ENCODE measurements at places on chromosomes 3 and 15. TPM values are rescaled to one million over a fixed set of nuclear protein-coding genes. Genes with fewer than 3 reads are reported as not detected.

GRCh38 chr3:139308560-139308959 is 35.3 kb upstream of the MRPS22 start:
- DNase-seq = no peak

- DNase-seq = no peak
Observed at GRCh38 chr15:48616216-48616615, 29.3 kb downstream of the FBN1 start.

DNA sequence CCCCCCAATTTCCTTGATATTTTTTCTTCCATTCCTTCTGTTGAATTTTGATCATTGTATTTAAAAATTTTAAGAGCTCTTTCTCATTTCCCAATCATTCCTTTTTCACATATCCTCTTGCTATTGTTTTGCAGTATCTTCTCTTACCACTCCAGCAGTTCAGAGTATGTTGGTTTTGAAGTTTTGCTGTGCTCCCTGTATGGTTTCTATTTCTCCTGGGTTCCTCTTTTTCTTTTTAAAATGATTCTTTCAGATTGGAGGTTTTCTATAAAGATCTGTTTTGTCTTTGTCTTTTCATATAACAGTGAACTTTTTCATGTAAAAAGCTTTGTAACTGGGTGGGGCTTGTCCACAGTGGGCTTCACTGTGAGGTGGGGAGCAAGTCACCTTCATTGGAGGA is 12.8 kb downstream of the USP3 start:
- DNase-seq = peak; percentile 55

DNA sequence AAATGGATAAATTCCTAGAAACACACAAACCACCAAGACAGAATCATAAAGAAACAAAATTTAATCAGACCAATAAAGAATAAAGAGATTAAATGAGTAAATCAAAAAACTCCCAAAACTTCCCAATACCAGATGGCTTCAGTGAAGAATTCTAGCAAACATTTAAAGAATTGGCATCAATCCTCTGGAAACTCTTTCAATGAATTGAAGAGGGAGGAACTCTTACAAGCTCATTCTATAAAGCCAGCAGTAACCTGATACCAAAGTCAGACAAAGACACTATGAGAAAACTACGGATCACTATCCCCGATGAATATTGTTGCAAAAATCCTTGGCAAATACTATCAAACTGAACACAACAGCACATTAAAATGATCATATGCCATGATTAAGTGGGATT is 81.9 kb upstream of the SLCO2A1 start:
- DNase-seq = no peak

DNA sequence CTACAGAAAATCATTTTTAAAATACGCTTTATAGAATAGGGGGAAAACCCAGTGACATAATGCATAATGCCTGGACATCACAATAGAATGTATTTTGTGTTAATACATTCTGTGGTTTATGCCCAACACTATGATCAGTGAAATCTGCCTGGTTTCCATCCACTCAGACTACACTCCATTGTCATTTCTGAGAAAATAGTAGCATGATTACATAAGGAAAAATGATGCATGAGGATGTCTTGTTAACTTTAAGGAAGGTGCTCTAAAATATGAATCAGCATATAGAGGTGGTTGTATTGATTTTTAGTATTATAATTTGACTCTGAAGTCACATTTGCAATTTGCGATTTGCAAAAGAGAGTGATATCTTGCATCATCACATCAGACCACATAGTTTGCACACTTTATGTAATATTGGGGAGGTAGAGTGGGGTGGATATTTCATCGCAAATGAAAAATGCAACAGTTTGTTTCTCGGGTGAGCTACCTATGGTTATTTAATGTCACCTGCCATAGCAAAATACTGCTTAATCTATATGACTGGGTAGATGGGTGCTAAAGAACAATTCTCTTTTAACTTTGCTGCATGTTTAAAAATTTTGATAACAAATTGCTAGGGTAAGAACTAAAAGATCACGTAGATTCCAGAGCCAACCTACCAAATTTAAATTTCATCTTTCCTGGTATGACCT is 403.9 kb downstream of the IL5RA start:
- DNase-seq = no peak

- no peak for DNase-seq
Observed at GRCh38 chr3:143410259-143410658, 290.7 kb downstream of the CHST2 start.

DNA sequence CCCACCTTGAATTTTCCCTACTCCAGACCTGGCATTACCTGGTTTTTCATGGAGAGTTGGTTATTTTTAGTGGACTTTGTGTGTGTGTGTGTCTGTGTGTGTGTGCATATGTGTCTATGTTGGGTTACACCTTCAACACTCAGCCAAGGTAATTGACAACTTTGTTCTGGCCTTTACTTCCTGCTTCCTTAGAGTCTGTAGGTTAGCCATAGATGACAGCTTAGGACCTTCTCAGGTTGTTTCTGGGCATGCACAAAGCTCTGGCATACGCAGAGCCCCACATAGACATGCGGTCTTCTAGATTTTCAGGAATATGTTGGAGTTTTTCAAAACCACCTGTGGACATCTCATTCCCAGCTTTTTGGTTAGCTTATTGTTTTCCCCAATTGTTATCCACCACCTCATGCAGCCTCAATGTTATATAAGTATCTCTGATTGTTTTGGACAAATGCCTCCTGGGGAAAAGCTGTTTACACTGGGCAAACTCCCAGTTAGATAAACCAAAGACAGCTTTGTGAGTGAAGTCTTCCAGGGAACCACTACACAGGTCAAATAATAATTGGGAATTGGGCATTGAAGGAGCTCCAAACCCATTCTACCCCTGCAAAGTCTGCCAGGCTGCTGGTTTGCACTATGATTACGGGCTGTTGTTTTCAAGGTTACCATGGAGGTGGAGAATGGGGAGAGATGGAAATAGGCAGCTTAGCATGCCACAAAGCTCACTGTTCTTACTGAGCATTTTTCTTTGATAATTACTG is 201.2 kb downstream of the ADAMTSL3 start:
- no peak for DNase-seq

- no peak for DNase-seq
Observed at GRCh38 chr15:96720656-96721055, 390.2 kb downstream of the NR2F2 start.

GRCh38 chr15:63041974-63042876 is at the start of gene TPM1:
TSS of gene TPM1 (plus strand) at chr15:63042747. CDS start at chr15:63042830, 83 bp downstream.
- DNase-seq = no peak

DNA sequence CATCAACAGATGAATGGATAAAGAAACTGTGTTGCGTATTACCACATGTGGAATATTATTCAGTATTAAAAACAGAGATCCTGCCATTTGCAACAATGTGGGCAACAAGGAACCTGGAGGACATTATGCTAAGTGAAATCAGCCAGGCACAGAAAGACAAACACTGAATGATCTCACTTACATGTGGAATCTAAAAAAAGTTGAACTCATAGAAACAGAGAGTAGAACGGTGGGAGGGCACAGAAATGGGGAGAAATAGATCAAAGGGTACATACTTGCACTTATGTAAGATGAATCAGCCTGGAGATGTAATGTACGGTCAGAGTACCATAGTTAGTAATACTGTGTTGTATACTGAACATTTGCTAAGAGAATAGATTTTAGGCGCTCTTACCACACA is 29.8 kb upstream of the MUC13 start:
- DNase-seq = no peak

DNA sequence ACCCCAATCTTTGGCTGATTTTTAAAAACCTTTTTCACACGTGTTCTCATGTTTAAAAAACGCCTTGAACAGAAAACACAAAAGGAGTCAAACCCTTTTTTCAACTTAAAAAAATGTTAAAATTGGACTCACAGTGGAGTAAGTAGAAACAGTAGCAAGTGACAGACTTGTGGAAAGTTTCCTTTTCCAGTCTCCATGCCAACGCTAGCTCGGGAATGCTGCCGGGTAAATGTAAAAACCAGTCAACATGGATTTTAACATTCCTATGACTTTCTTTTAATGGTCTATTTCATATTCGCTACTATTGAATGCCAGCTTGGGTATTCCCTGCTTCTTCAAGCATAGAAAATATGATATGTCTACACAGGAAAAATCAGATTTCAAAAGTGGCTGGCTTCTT is 1.6 kb upstream of the PROK2 start:
- no peak for DNase-seq

- DNase-seq = no peak
Observed at GRCh38 chr3:15766406-15766805, 31.4 kb downstream of the ANKRD28 start.

GRCh38 chr15:38085114-38085513 is 150.7 kb downstream of the TMCO5A start:
- peak; percentile 58 for DNase-seq

DNA sequence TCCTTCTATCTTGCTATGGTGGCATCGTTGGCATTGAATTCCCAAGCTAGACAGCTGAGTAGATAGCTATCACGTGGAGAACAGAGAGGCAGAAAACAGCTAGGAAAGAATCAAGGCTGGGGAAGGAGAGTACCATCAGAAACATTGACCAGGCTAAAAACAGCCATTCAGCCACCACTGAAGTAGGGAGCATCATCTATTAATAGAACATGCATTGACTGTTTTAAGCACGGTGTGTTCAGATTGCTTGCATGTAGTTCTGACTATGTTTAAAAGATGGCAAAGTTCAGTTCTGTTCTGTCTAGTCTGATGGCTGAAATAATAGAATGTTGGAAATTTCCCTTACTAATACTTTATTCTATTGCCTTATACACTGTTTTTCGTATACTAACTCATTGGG is 413.0 kb downstream of the GABRB3 start:
- DNase-seq = no peak

DENND4A gene
- polyA plus RNA-seq = 27.8 TPM

ROBO2 gene
- polyA plus RNA-seq = not detected

CFAP100 gene
- polyA plus RNA-seq = not detected

ROPN1 gene
- not detected for polyA plus RNA-seq

DNASE1L3 gene
- 8.0 TPM for polyA plus RNA-seq

FOXB1 gene
- not detected for polyA plus RNA-seq

TMEM212 gene
- polyA plus RNA-seq = not detected

INO80 gene
- 3.4 TPM for polyA plus RNA-seq

SCAMP5 gene
- polyA plus RNA-seq = not detected

Data from naive B cell (primary cell).